ENCODE measurements at places on chromosomes 13 and 19.

DNA sequence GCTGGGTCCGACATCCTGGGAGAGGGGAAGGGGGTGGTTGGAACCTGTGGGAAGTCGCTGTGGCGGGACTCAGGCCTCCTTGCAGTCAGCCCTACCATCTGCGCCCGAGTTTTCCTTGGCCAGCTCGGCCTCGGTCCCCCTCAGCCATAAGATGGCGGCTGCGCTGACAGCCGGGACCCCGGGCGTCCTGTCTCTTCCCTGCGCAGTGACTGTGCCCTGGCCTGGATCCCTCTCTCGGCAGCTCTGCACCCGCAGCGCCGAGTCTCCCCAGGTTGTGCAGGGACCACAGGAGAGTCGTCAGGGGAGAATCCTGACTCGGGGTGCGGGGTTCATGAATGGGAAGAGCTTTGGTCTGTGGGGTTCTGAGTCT lies 345 bp downstream of the ZNF257 start:
- H3K27ac ChIP-seq = no peak overlapping the region
- H3K27me3 ChIP-seq = no peaks in the 10 kb centered on the region
- DNase-seq = peak; percentile 31
- H3K4me1 ChIP-seq = no peaks in the 10 kb centered on the region
- no peak overlapping the region for H3K4me3 ChIP-seq
- no peaks in the 10 kb centered on the region for H3K36me3 ChIP-seq

DNA sequence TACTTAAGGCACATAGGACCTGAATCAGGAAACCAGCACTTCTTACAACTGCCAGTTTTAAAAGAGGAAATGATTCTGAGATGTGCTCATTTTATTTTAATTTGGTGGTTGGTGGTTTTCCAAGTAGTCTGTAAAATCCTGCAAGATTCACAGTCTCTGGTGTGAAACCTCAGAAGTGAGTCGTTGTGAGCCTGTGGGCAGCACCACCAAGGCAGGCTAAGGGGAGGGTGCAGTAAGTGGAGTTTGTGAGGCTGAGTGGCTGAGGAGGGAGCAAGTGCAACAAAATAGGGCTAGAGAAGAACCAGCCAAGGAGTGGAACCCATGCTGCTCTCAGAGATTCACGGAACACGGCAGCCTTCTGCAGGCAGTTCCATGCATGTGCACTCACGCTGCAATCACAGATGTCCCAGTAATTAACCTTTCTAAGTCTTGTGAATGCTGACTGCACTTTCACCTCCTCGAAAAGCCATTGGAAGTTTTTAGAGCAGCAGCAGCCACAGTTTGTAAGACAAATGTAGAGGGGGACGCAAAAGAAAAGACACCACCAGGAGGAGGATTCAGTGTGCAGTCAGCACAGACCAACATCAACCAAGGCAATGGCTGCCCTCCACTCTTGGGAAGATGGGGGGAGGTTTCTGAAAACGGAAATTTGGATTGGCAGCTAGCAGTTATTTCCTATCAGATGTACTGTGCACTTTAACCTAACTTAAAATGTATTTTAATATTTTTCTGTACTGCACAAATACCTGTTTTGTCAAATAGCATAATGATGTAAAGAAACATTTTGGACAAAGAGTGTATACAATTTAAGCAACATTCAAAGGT lies 44.9 kb downstream of the ESD start:
- no peaks in the 10 kb centered on the region for H3K4me1 ChIP-seq
- DNase-seq = no peak
- H3K27me3 ChIP-seq = no peaks in the 10 kb centered on the region
- H3K36me3 ChIP-seq = peaks cover 17% of the 10 kb centered on the region

- no peak for DNase-seq
- H3K27me3 ChIP-seq = peaks cover 45% of the 10 kb centered on the region
- no peaks in the 10 kb centered on the region for H3K36me3 ChIP-seq
These were observed 8.5 kb upstream of the SYT5 start for GRCh38 chr19:55188625-55189024.

GRCh38 chr13:20801707-20802106 lies 27.9 kb upstream of the EEF1AKMT1 start:
- no peaks in the 10 kb centered on the region for H3K27me3 ChIP-seq
- no peak overlapping the region for H3K27ac ChIP-seq
- peaks cover 4% of the 10 kb centered on the region for H3K36me3 ChIP-seq
- no peaks in the 10 kb centered on the region for H3K4me1 ChIP-seq
- DNase-seq = no peak
- no peak overlapping the region for H3K4me3 ChIP-seq

- H3K27ac ChIP-seq = no peak overlapping the region
- no peaks in the 10 kb centered on the region for H3K36me3 ChIP-seq
- H3K4me1 ChIP-seq = peaks cover 35% of the 10 kb centered on the region
- no peaks in the 10 kb centered on the region for H3K27me3 ChIP-seq
These were observed 137.5 kb downstream of the KCNRG start for GRCh38 chr13:50152655-50153309.

DNA sequence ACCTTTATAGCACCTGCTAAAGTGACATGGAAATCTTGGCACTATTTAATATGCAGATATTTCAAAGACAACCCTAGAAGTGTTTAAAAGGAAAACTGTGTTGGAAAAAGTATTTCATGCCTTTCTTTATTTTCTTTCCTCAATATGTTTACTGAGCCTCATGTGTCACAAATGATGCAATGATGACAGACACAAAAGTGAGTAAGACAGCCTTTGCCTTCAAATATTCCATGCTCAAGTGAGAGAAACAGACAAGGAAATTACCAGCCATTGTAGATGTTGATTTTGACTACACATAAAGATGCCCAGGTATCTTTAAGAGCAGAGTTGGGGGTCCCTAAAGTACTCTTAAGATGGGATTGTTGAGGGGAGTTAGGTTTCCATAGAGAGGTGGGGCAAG lies 48.0 kb upstream of the TPP2 start:
- DNase-seq = no peak
- H3K36me3 ChIP-seq = no peaks in the 10 kb centered on the region
- H3K4me3 ChIP-seq = no peak overlapping the region
- no peaks in the 10 kb centered on the region for H3K4me1 ChIP-seq

GRCh38 chr13:39209731-39210531 lies 171.7 kb downstream of the NHLRC3 start:
- peaks cover 8% of the 10 kb centered on the region for H3K4me1 ChIP-seq
- no peak overlapping the region for H3K27ac ChIP-seq
- no peaks in the 10 kb centered on the region for H3K36me3 ChIP-seq
- H3K4me3 ChIP-seq = no peak overlapping the region
- H3K27me3 ChIP-seq = no peaks in the 10 kb centered on the region
- no peak for DNase-seq

DNA sequence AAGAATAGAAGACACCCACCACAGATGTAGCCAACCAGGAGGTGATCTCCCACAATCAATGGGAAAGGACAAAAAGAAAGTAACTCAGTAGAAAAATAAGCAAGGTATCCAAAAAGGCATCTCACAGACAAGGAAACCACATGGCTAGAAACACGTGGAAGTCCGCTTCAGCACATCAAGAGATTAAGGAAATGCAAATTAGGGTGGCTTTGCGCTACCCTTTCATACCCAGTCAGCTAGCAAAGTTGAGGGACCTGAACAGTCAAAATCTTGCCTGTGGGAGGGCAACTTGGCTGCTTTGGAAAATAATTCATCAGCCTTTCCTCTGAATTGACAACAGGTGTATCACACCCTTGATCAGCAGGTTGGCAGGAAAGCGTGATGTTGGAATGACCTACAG lies 11.6 kb upstream of the UQCR11 start:
- no peaks in the 10 kb centered on the region for H3K4me1 ChIP-seq
- H3K4me3 ChIP-seq = no peak overlapping the region
- H3K27me3 ChIP-seq = no peaks in the 10 kb centered on the region
- no peak for DNase-seq

DNA sequence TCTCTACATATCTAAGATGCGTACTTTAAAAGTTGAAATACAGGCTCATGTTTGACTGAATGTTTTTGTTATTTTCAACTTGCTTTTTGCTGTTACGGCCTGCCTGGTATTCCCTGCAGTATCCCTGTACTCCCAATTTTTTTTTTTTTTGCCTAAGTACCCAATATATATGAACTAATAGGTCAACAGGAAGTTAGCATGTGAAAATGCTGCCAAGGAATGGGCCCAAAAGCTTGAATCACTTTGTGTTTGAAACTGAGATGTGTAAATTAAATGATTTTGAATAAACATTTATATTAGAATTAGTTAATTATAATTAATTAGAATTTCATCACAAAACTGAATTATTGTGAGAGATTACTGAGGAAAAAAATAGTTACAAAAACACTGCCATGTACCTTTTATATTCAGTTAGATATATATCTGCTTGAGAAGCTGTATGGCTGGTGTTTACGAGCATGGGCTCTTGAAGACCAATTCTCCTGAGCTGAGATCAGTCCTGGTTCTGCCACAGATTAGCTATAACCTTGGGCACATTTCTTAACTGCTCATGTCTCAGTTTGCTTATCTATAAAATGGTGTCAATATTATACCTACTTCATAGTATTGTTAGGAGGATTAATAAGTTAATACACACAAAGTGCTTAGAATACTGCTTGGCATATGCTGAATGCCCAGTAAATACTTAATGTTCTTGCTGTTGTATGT lies 16.0 kb downstream of the TDRD3 start:
- H3K4me1 ChIP-seq = peaks cover 8% of the 10 kb centered on the region
- no peak overlapping the region for H3K27ac ChIP-seq

GRCh38 chr19:58218899-58219298 lies 9.8 kb upstream of the ZNF544 start:
- H3K4me3 ChIP-seq = no peak overlapping the region
- H3K36me3 ChIP-seq = peaks cover 7% of the 10 kb centered on the region
- no peak overlapping the region for H3K27ac ChIP-seq
- DNase-seq = no peak
- H3K27me3 ChIP-seq = no peaks in the 10 kb centered on the region
- H3K4me1 ChIP-seq = no peaks in the 10 kb centered on the region

DNA sequence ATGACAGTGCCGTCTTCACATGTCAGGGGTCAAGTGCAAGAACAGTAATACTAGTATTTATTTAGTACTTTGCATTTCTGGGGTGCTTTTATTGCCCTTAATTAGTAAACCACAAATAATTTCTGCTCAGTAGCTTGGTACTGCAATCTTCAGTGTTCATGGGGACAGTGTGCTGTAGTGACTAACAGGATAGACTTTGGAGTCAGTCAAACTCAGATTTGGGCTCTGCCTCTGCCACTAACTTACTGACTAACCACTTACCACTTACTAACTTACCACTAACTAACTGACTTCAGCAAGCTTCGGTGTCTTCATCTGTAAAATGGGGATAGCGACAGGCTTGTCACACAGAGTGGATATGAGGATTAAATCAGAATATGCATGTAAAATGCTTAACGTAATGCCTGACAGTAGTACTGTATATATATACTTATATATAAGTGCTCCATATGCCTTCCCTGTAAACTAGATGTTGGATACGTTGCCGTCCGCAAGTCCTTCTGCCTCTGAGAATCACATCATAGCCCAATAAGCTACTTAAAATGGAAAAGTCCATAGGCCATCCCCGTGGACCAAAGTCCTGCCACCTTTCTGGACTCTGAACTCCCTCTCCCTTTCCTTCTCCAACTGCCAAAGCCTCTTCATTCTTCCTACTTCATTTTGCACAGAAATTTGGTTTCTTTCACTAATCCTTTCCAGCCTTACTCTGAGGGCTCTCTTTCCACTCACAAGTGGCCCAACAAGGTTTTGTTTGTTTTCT lies 158.1 kb downstream of the ZIC5 start:
- no peak for DNase-seq
- no peak overlapping the region for H3K4me3 ChIP-seq
- H3K27me3 ChIP-seq = peaks cover 3% of the 10 kb centered on the region
- H3K4me1 ChIP-seq = no peaks in the 10 kb centered on the region

GRCh38 chr13:75764926-75765310 lies 128.8 kb downstream of the LMO7 start:
- DNase-seq = no peak
- peaks cover 35% of the 10 kb centered on the region for H3K4me1 ChIP-seq
- no peak overlapping the region for H3K4me3 ChIP-seq
- peaks cover 21% of the 10 kb centered on the region for H3K36me3 ChIP-seq

GRCh38 chr19:872266-872951 lies 12.9 kb downstream of the CFD start:
- peak overlapping the region; percentile 51 for H3K4me3 ChIP-seq
- H3K27ac ChIP-seq = peak overlapping the region; percentile 84
- no peaks in the 10 kb centered on the region for H3K27me3 ChIP-seq
- no peak for DNase-seq
- peaks cover 6% of the 10 kb centered on the region for H3K4me1 ChIP-seq

DNA sequence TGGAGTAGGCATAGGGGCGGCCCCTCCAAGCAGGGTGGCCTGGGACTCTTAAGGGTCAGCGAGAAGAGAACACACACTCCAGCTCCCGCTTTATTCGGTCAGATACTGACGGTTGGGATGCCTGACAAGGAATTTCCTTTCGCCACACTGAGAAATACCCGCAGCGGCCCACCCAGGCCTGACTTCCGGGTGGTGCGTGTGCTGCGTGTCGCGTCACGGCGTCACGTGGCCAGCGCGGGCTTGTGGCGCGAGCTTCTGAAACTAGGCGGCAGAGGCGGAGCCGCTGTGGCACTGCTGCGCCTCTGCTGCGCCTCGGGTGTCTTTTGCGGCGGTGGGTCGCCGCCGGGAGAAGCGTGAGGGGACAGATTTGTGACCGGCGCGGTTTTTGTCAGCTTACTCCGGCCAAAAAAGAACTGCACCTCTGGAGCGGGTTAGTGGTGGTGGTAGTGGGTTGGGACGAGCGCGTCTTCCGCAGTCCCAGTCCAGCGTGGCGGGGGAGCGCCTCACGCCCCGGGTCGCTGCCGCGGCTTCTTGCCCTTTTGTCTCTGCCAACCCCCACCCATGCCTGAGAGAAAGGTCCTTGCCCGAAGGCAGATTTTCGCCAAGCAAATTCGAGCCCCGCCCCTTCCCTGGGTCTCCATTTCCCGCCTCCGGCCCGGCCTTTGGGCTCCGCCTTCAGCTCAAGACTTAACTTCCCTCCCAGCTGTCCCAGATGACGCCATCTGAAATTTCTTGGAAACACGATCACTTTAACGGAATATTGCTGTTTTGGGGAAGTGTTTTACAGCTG lies at the start of the genes BRCA2 and ZAR1L:
TSS of gene BRCA2 (plus strand) at position 271 of the 790 bp plus-strand sequence. CDS start 953 bp downstream, outside the sequence.
TSS of gene ZAR1L (minus strand) at position 126 of the 790 bp plus-strand sequence. CDS start 3,438 bp downstream, outside the sequence.
- peaks cover 13% of the 10 kb centered on the region for H3K4me1 ChIP-seq
- peak; percentile 88 for DNase-seq
- peak within 1 kb of the TSS; percentile 100 for H3K27ac ChIP-seq

GRCh38 chr19:3123088-3123721 lies 12.6 kb upstream of the GNA15 start:
- peak; percentile 70 for DNase-seq
- no peaks in the 10 kb centered on the region for H3K36me3 ChIP-seq
- no peaks in the 10 kb centered on the region for H3K27me3 ChIP-seq
- no peak overlapping the region for H3K27ac ChIP-seq

GRCh38 chr19:518598-519231 lies 11.4 kb downstream of the TPGS1 start:
- no peak overlapping the region for H3K4me3 ChIP-seq
- H3K36me3 ChIP-seq = peaks cover 8% of the 10 kb centered on the region
- no peak overlapping the region for H3K27ac ChIP-seq
- DNase-seq = no peak

Data from type B pancreatic cell (in vitro differentiated cells).